ENCODE measurements at places on chromosomes 13 and 19. TPM values are rescaled to one million over a fixed set of nuclear protein-coding genes. Genes with fewer than 3 reads are reported as not detected.

DNA sequence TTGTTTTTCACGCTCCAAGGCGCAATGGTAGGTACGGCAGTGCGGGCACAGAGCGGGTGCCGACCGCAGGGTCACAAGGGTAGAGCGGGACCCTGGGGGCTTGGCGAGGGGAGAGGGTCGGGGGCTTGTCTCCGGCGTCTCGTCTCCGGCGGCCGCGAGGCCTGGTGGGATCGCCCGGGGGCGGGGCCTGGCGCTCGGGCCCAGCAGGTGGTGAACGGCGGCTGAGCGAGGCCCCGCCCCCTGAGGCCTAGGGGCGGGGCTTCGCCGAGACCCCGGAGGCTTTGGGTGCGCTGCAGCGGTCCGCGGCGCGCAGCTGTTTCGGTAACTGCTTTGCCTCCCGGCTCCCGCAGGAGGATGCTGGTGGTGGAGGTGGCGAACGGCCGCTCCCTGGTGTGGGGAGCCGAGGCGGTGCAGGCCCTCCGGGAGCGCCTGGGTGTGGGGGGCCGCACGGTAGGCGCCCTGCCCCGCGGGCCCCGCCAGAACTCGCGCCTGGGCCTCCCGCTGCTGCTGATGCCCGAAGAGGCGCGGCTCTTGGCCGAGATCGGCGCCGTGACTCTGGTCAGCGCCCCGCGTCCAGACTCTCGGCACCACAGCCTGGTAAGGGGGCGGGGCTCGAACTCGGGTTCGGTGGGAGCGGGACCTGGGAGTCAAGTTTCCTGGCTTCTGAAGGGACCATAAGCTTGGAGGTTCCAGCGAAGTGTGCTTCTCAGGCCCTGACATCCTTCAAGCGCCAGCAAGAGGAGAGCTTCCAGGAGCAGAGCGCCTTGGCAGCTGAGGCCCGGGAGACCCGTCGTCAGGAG is at the start of gene TSEN34:
TSEN34 (plus strand) TSS at position 298 of the 800 bp plus-strand sequence; CDS start at position 355, 57 bp downstream.
- H3K36me3 ChIP-seq, result peaks cover 9% of the 10 kb centered on the region
- H3K27ac ChIP-seq, result peak within 1 kb of the TSS; percentile 99
- no peaks in the 10 kb centered on the region for H3K27me3 ChIP-seq
- H3K4me1 ChIP-seq, result peaks cover 5% of the 10 kb centered on the region
- H3K4me3 ChIP-seq, result peak within 1 kb of the TSS; percentile 75

GRCh38 chr13:47256618-47257017 is 359.8 kb upstream of the HTR2A start:
- H3K27me3 ChIP-seq, result no peaks in the 10 kb centered on the region
- DNase-seq, result no peak
- no peaks in the 10 kb centered on the region for H3K36me3 ChIP-seq
- no peak overlapping the region for H3K4me3 ChIP-seq
- no peak overlapping the region for H3K27ac ChIP-seq

Gene ZNF575
- not detected for total RNA-seq

DNA sequence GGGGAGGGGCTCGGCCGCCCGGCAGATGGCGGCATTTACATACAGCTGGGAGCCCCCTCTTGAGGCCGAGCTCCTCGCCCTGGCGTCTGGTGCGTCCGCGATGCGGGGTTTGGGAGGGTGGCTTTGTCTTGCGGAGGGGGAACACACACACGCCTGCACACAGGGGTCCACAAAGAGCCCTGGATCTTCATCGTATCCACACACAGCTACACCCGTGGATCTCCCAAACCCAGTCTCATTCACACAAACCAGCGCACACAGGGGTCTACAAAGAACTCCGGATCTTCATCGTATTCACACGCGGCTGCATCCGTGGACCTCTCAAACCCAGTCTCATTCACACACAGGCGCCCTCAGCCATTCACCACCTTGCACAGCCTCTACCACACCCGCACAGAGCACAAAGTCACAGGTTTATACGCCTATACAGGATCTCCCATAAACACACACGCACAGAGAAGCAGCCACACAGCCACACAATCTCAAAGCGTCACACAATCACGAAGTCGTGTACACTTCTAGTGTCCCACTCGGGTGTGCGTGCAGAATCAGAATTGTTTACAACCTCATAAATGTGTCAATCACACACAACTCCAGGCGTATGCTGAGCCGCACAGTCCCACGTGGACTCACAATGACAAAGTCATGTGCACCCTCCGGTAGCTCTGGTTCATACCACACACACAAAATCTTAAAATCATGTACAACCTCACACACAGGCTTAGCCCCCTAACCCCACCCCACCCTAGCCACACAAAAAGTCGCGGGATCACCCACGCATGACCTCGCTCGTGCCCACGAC is 550 bp upstream of the DLL3 start:
- DNase-seq, result no peak
- peak overlapping the region; percentile 60 for H3K4me3 ChIP-seq
- H3K27me3 ChIP-seq, result peaks cover 50% of the 10 kb centered on the region
- no peak overlapping the region for H3K27ac ChIP-seq
- H3K36me3 ChIP-seq, result no peaks in the 10 kb centered on the region
- peaks cover 6% of the 10 kb centered on the region for H3K4me1 ChIP-seq

Gene SPIB
- total RNA-seq, result 9.6 TPM

Gene TYROBP
- total RNA-seq, result not detected

- no peaks in the 10 kb centered on the region for H3K4me1 ChIP-seq
- no peaks in the 10 kb centered on the region for H3K36me3 ChIP-seq
- DNase-seq, result peak; percentile 49
- no peak overlapping the region for H3K4me3 ChIP-seq
- no peaks in the 10 kb centered on the region for H3K27me3 ChIP-seq
These were observed 112.6 kb upstream of the DACH1 start for GRCh38 chr13:71979616-71980015.

GRCh38 chr19:51727349-51727880 is 3.6 kb upstream of the HAS1 start:
- H3K27ac ChIP-seq, result no peak overlapping the region
- H3K27me3 ChIP-seq, result no peaks in the 10 kb centered on the region
- H3K4me3 ChIP-seq, result no peak overlapping the region
- H3K36me3 ChIP-seq, result no peaks in the 10 kb centered on the region
- no peak for DNase-seq

GRCh38 chr13:26017932-26018665 is 33.7 kb downstream of the SHISA2 start:
- H3K4me3 ChIP-seq, result no peak overlapping the region
- peaks cover 1% of the 10 kb centered on the region for H3K4me1 ChIP-seq
- no peak for DNase-seq
- no peaks in the 10 kb centered on the region for H3K36me3 ChIP-seq

DNA sequence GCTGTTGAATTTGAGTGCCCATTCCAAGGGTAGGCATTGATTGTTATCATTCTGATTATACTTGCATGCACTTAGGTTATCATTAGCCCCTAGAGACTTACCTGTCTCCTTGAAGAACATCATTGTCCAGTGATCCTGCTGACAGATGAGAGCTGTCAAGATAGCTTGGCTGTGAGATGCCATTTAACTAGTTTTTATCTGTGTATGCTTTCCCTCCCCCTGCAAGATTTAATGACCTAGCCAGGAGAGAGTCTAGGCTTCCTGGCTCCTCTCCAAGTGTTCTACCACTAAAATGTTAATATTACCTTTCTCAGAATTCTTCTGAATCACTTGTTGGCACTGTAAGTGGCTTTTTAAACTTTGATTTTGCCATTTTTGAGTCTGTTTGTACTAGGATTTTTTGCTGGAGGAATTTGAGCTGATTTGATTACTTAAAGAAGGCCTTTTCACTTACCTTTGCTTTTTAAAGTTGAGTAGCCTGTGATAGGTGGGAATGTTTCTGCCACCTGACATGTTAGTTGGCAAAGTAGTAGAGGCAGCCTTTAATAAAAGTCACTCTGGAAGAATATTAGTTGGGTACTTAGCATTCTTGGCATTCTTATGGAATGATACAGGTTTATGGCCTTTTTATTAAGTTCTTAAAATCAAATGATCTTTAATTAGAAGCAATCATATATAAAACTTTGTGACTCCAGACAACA is 41.1 kb downstream of the ARHGAP35 start:
- no peaks in the 10 kb centered on the region for H3K36me3 ChIP-seq
- no peak for DNase-seq
- no peak overlapping the region for H3K27ac ChIP-seq

- H3K36me3 ChIP-seq, result peaks cover 7% of the 10 kb centered on the region
- no peaks in the 10 kb centered on the region for H3K4me1 ChIP-seq
- no peaks in the 10 kb centered on the region for H3K27me3 ChIP-seq
- no peak for DNase-seq
These were observed 321.5 kb upstream of the MAB21L1 start for GRCh38 chr13:35797991-35798390.

DNA sequence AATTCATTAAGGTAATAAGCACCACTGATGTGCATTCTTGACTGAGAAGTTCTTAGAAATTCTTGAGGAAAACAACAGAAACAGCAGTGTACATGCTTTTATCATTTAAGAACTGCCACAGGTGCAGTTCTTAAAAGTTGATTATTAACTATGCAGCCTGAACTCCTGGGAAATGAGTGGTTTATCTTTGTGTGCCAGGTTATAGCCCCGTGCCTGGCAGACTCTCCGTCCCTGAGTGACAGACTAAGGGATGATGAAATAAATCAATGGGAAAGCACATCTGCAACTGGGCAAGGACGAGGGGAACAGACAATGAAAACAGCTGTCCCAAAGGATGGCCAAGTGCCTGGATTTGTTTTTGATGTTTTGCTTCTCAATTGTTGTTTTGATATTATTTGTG is 84.4 kb upstream of the SPATA13 start:
- no peak overlapping the region for H3K27ac ChIP-seq
- H3K4me1 ChIP-seq, result no peaks in the 10 kb centered on the region
- DNase-seq, result no peak
- no peaks in the 10 kb centered on the region for H3K27me3 ChIP-seq
- no peaks in the 10 kb centered on the region for H3K36me3 ChIP-seq
- no peak overlapping the region for H3K4me3 ChIP-seq

Gene KLK5
- total RNA-seq, result 0.55 TPM

GRCh38 chr13:36737524-36738083 is 63.8 kb downstream of the SERTM1 start:
- no peak for DNase-seq
- no peaks in the 10 kb centered on the region for H3K4me1 ChIP-seq
- no peak overlapping the region for H3K4me3 ChIP-seq
- no peaks in the 10 kb centered on the region for H3K36me3 ChIP-seq
- H3K27me3 ChIP-seq, result no peaks in the 10 kb centered on the region
- H3K27ac ChIP-seq, result no peak overlapping the region

DNA sequence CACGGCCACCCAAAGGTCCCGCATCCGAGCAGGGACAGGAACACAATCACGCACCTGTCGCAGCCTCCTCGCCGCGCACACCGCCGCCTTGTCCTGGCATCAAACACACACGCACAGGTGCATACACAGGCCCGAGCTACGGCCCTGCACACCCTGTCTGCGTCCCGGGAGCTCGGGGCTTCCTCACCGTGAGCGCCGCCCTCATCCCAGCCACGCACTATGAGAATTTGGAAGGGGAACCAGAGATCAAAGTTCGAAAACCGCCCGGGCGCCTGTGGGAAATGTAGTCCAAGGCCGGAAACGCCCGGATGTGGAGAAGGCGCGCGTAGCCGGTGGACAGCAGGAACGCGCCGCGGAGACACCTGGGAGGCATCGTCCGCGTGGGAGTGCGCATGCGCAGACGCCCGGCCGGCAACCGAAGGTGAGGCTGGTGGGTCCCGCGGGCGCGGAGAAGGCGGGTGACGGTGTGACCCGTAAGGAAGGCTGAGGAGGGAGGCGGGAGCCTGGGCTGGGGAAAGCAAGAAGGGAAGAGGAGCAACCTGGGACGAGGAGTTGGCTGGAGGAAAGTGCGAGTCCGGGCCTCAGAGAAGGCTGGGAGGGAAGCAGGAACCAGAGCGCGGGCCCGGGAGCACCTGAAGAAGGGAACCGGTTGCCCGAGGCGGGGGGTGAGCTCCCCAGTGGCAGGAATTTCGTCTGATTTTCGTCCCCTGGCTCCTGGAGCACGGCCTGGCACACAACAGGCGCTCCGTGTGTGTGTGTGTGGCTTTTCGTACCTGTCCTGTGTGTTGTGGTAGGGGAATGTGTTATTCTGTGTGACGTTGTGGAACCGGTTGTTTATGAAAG is at the start of gene ZNF567:
ZNF567 (plus strand) TSS at position 399 of the 843 bp plus-strand sequence. CDS start 7,256 bp downstream, outside the sequence.
- peak within 1 kb of the TSS; percentile 87 for H3K27ac ChIP-seq
- H3K36me3 ChIP-seq, result peaks cover 7% of the 10 kb centered on the region
- peak within 1 kb of the TSS; percentile 95 for H3K4me3 ChIP-seq
- peak; percentile 99 for DNase-seq

DNA sequence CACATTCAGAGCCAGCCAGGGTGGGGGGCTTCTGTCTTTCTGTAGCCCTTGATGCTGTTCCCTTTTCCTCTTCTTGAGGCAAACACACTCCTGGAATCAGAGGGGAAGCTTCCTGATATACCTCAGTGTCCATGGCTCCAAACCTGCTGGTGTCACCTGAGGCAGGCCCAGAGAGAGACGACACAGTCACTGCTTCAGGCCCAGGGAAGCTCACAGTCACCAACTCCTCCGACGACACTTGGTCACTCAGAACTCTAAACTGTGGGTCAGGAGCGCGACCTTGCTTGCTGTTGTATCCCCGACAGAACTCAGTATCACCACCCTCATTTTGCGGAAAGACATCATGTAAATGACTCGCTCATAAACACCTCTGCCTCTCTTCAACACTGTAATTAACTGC is 1.1 kb downstream of the ATP13A1 start:
- H3K27me3 ChIP-seq, result no peaks in the 10 kb centered on the region
- H3K4me3 ChIP-seq, result peak overlapping the region; percentile 97
- H3K4me1 ChIP-seq, result peaks cover 7% of the 10 kb centered on the region
- H3K27ac ChIP-seq, result no peak overlapping the region
- H3K36me3 ChIP-seq, result peaks cover 11% of the 10 kb centered on the region

Measured in H1 (cell line).